ENCODE measurements at places on chromosomes 7 and 10. TPM values are rescaled to one million over a fixed set of nuclear protein-coding genes. Genes with fewer than 3 reads are reported as not detected.

DNA sequence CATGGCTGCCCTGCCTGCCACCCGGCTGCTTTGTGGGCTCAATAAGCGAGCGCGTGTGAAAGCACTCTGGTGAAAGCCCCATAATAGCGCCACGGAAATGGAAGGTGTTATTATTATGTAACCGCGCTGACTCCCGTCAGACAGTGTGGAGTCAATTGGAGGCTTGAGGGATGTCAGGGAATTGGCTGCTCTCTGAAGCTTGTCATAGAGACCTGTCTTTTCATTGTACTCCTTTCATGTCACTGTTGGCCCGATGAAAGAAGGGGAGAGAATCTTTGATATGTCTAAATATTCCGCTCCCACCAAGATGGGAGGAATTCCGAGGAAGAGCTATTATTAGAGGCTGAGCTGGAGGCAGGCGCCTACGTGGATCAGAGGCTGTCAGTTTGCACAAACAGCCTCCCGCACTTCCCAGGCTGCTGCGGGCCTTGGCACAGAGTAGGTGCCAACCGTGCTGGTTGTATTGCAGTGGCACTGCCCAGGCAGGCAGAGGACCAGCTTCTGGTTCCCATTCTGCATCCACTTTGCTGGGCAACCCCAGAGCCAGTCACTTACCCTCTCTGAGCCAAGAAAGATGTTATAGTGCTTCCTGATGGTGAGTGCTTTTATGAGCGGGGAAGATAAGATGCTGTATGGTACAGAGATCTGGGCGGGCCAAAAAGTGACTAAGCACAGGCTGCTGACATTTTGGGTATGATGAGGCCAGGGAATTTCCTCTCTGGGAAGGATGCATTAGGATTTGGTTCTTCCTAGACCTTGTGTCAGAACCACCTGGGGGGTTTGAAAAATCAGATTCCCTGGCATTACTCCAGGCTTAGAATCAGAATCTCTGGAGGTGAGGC is 151.4 kb downstream of the RPS24 start:
- DNase-seq = no peak

GRCh38 chr10:43287056-43288007 is 20.5 kb upstream of the RASGEF1A start:
- DNase-seq = no peak

DNA sequence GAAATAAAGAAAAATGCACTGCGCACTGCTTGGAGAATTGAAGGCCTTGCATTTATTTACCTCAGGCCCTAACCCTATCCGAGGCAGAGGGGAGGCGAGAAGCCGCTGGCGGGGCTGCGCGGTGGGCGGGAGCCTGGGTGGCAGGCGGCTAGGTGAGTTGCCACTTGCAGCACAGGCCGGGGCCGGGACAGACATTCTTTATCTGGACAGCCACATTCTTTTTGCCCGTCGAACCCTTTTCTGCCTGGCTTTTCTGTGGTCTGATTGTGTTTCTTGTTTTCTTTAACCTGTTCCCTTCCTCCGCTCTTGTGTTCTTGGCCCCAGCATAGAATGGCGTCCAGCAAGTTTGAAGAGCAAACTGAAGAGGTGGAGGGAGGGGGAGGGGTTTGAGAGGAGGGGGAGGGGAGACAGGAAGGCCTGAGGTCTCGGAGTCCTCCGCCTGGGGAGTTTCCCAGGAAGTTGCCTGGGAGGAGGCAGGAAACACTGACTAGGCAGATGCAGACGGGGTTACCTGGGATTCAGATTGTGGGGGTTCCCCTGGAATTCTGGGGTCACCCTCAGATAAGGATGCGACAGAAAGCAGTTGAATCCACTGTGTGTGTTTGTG is 5.1 kb downstream of the SHH start:
- DNase-seq = no peak

DNA sequence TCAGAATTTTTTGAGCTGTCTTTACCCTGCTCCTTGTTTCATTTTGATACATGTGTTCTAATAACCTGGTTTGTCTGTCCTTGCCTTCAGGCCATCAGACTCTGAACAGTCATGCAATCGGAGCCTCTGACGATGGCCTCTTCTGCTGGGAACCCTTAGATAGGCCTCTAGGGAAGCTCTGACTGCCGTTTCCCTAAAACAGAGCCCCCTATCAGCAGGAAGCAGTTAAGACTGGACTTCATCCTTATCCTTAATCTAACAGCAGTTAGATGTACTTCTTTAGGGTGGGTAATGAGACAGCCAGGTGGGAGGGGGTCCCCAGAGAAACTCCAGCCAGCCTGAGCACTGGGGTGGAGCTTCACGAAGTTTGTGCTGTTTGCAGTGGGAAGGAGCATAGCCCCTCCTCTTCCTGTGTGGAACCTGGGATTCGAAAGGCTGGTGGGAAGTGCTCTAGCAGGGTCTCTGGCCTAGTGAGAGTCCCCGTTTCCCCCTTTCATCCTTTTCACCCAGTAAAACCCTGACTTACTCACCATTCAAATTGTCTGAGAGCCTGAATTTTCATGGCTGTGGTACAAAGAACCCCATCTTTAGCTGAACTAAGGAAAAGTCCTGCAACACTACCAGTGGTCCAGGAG is 28.4 kb upstream of the SORCS3 start:
- no peak for DNase-seq

PNLIP gene
- 0.32 TPM for total RNA-seq
